ENCODE measurements at places on chromosomes 5 and 9. TPM values are rescaled to one million over a fixed set of nuclear protein-coding genes. Genes with fewer than 3 reads are reported as not detected.

BAG1 gene
- 88.3 TPM for polyA plus RNA-seq

GFRA3 gene
- 0.56 TPM for polyA plus RNA-seq

LECT2 gene
- not detected for polyA plus RNA-seq

PTGER4 gene
- polyA plus RNA-seq, result 18.5 TPM

PJA2 gene
- polyA plus RNA-seq, result 36.5 TPM

GARIN3 gene
- not detected for polyA plus RNA-seq

TRPM6 gene
- 0.09 TPM for polyA plus RNA-seq

UBAP2 gene
- polyA plus RNA-seq, result 9.4 TPM

AGXT2 gene
- not detected for polyA plus RNA-seq

SSBP2 gene
- 36.6 TPM for polyA plus RNA-seq

FANCG gene
- polyA plus RNA-seq, result 5.6 TPM

SPATA6L gene
- 1.2 TPM for polyA plus RNA-seq

ABCA1 gene
- 14.4 TPM for polyA plus RNA-seq

MEGF10 gene
- 0.01 TPM for polyA plus RNA-seq

SLC25A51 gene
- polyA plus RNA-seq, result 17.7 TPM

ORM2 gene
- 1.1 TPM for polyA plus RNA-seq

HK3 gene
- polyA plus RNA-seq, result 4.0 TPM

SHISAL2B gene
- polyA plus RNA-seq, result 0.27 TPM

EFNA5 gene
- polyA plus RNA-seq, result 0.74 TPM

LCN12 gene
- polyA plus RNA-seq, result 0.67 TPM

PFN3 gene
- not detected for polyA plus RNA-seq

MSANTD3 gene
- polyA plus RNA-seq, result 11.8 TPM

MTREX gene
- 15.4 TPM for polyA plus RNA-seq
